ENCODE measurements at places on chromosomes 16 and 17. TPM values are rescaled to one million over a fixed set of nuclear protein-coding genes. Genes with fewer than 3 reads are reported as not detected.
A peak's percentile ranks its signal among the peaks of the same experiment; 100 is the strongest.

PHOSPHO1 gene
- not detected for total RNA-seq

GRCh38 chr16:21205303-21205702 lies 6.1 kb downstream of the ZP2 start:
- no peak for DNase-seq

PPL gene
- total RNA-seq, result 22.1 TPM

- DNase-seq, result no peak
Observed at GRCh38 chr17:39404542-39405378, 3.3 kb upstream of the FBXL20 start.

DNA sequence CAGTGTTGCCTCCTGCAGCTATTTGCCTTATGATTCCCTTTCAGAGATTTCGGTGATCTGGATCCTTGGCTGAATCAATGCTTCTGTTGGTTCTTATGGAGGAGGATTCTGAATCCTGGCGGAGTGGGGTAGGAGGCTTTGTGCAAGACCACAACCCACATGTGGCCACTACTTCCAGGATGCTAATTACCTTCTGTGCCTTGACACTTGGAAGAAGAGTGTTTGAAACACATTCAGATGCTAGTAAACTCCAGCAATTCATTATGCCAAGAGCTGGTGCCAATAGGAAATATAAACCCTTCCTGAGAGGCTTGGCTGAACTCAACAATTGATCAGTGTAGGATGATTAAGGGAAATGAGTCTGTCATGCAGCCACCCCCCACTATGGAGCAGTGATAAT lies 12.1 kb upstream of the NLRP1 start:
- DNase-seq, result no peak

KCNAB3 gene
- total RNA-seq, result 5.5 TPM

- no peak for DNase-seq
Observed at GRCh38 chr17:50917418-50917743, 51.2 kb upstream of the TOB1 start.

PRM2 gene
- total RNA-seq, result not detected

DNA sequence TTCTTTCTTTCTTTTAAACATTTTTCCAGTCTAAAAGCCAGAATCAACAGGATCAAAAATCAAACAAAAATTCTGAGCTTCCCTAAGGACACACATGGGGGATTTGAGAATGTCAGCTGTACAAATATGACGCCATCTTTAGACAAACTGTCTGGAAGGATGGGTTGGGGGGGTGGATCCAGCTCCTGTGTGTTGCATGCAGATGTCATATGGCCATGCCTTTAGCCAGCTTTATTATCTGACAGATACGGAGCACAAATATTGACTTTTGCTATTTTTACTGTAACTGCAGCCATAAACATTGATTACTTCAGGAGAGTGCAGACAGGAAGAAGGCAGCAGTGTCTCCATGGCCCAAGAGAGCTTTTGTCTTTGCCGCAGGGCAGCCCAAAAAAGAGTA lies 279.4 kb upstream of the ELAC2 start:
- peak; percentile 76 for DNase-seq

GRCh38 chr16:88883117-88883895 lies 16.8 kb upstream of the PABPN1L start:
- DNase-seq, result no peak

GRCh38 chr17:55576996-55577586 lies 65.8 kb upstream of the SMIM36 start:
- DNase-seq, result no peak

GRCh38 chr16:27822529-27822928 lies 241.0 kb downstream of the GSG1L start:
- DNase-seq, result no peak

IL17C gene
- total RNA-seq, result not detected

GRCh38 chr16:54286366-54287130 lies at the start of gene IRX3:
TSS of gene IRX3 (minus strand) at chr16:54286787. CDS start at chr16:54286050, 737 bp downstream.
- no peak for DNase-seq

DNA sequence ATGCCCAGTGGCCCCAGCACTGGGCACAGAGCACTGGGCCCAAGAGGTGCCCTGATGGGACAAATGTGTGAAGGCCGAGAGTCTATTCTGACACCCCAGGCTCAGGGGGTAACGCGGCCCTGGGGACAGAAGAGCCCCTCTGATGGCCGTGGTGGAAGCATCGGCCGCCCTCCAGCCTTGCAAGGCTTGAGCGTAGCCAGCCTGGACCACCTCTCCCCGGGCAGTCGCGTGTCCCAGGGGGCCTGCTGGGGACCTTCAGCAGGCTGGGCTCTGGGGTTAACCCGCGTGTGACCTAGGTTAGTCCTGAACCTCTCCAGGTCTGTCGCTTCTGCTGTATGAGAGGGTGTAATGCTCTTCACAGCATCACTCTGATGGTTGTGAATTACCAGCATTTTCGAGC lies 40.8 kb downstream of the NOS2 start:
- DNase-seq, result no peak

GINS2 gene
- 1.2 TPM for total RNA-seq

- peak; percentile 85 for DNase-seq
Observed at GRCh38 chr17:44221084-44221861, 1.8 kb upstream of the UBTF start.
